SK-N-SH (cell line): ENCODE measurements at places on chromosomes 4 and X. TPM values are rescaled to one million over a fixed set of nuclear protein-coding genes. Genes with fewer than 3 reads are reported as not detected.

Gene SFRP2
- not detected in 2 replicates for polyA plus RNA-seq

Gene CLNK
- polyA plus RNA-seq = not detected in 2 replicates

Gene GLRA3
- not detected in 2 replicates for polyA plus RNA-seq

Gene AREG
- polyA plus RNA-seq = not detected in 2 replicates

Gene BEX5
- polyA plus RNA-seq = 0.10 and 0.12 TPM in 2 replicates

Gene NXF2
- not detected in 2 replicates for polyA plus RNA-seq

Gene MFAP3L
- 5.4 and 8.5 TPM in 2 replicates for polyA plus RNA-seq

GRCh38 chr4:142728233-142728632 lies 117.9 kb downstream of the INPP4B start:
- H3K36me3 ChIP-seq = no peaks in the 10 kb centered on the region
- H3K4me1 ChIP-seq = no peaks in the 10 kb centered on the region
- no peak for DNase-seq
- no peaks in the 10 kb centered on the region for H3K27me3 ChIP-seq

GRCh38 chr4:104896660-104897645 lies 249.7 kb upstream of the TET2 start:
- no peaks in the 10 kb centered on the region for H3K4me1 ChIP-seq
- H3K27ac ChIP-seq = no peak overlapping the region
- no peaks in the 10 kb centered on the region for H3K36me3 ChIP-seq

DNA sequence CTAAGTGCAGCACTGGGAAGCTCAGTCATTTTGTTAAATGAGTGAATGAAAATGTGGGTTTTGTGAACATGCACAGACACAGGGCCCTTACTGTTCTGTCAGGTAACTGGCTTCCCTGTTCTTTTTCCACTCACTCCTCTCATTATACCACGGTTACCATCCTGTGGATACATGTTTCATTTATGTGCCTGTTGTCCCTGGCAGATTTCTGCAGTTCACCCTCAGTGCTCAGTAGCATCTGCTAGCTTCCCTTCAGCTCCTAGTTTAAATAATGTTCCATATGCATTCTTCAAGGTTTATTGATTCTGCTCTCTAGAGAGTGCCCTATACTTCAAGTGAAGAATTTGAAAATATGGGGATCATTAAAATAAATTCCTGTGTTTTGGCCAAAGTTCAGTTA lies 1634.3 kb upstream of the ADGRL3 start:
- no peak overlapping the region for H3K4me3 ChIP-seq
- H3K4me1 ChIP-seq = no peaks in the 10 kb centered on the region

- no peak overlapping the region for H3K27ac ChIP-seq
- no peak for DNase-seq
- no peaks in the 10 kb centered on the region for H3K4me1 ChIP-seq
- H3K4me3 ChIP-seq = no peak overlapping the region
- H3K36me3 ChIP-seq = no peaks in the 10 kb centered on the region
These were observed 10.6 kb downstream of the ADAM29 start for GRCh38 chr4:174928575-174929253.

GRCh38 chr4:55554453-55555030 lies 7.8 kb upstream of the CLOCK start:
- H3K4me1 ChIP-seq = no peaks in the 10 kb centered on the region; the same call in 1 of the 2 replicates
- H3K36me3 ChIP-seq = no peaks in the 10 kb centered on the region

GRCh38 chr4:1898681-1899080 lies 27.5 kb downstream of the NSD2 start:
- no peak overlapping the region for H3K4me3 ChIP-seq
- H3K4me1 ChIP-seq = peaks cover 7% of the 10 kb centered on the region; the same call in 1 of the 2 replicates
- H3K27me3 ChIP-seq = no peaks in the 10 kb centered on the region
- peaks cover 23% of the 10 kb centered on the region for H3K36me3 ChIP-seq

DNA sequence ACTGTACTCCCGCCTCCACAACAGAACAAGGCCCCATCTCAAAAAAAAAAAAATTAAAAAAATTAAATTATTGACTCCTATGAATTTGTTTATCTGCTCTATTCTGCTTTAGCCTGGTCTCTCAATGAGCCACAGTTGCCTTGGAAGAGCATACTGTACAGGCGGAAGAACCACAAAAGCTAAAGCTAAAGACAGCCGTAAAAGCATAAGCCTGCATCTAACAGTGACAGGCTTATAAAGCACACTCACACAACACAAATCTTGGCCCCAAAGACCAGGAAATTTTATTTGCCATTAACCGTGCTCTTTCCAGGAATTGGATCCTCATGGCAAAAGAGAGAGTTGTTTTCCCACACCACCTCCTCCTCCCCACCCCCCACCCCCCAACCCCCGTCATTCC lies 53.5 kb upstream of the KLF3 start:
- H3K36me3 ChIP-seq = no peaks in the 10 kb centered on the region
- no peak for DNase-seq
- H3K27ac ChIP-seq = no peak overlapping the region
- H3K4me3 ChIP-seq = no peak overlapping the region
- H3K27me3 ChIP-seq = no peaks in the 10 kb centered on the region
- peaks cover 8% of the 10 kb centered on the region; the same call in 1 of the 2 replicates for H3K4me1 ChIP-seq

GRCh38 chrX:153537526-153538295 lies 20.3 kb downstream of the ATP2B3 start:
- H3K4me1 ChIP-seq = no peaks in the 10 kb centered on the region
- no peaks in the 10 kb centered on the region for H3K36me3 ChIP-seq
- H3K27me3 ChIP-seq = peaks cover 44% of the 10 kb centered on the region
- no peak overlapping the region for H3K4me3 ChIP-seq

- no peak overlapping the region for H3K27ac ChIP-seq
- no peak overlapping the region for H3K4me3 ChIP-seq
- no peaks in the 10 kb centered on the region for H3K36me3 ChIP-seq
These were observed 15.6 kb upstream of the TMEM131L start for GRCh38 chr4:153450544-153450917.

DNA sequence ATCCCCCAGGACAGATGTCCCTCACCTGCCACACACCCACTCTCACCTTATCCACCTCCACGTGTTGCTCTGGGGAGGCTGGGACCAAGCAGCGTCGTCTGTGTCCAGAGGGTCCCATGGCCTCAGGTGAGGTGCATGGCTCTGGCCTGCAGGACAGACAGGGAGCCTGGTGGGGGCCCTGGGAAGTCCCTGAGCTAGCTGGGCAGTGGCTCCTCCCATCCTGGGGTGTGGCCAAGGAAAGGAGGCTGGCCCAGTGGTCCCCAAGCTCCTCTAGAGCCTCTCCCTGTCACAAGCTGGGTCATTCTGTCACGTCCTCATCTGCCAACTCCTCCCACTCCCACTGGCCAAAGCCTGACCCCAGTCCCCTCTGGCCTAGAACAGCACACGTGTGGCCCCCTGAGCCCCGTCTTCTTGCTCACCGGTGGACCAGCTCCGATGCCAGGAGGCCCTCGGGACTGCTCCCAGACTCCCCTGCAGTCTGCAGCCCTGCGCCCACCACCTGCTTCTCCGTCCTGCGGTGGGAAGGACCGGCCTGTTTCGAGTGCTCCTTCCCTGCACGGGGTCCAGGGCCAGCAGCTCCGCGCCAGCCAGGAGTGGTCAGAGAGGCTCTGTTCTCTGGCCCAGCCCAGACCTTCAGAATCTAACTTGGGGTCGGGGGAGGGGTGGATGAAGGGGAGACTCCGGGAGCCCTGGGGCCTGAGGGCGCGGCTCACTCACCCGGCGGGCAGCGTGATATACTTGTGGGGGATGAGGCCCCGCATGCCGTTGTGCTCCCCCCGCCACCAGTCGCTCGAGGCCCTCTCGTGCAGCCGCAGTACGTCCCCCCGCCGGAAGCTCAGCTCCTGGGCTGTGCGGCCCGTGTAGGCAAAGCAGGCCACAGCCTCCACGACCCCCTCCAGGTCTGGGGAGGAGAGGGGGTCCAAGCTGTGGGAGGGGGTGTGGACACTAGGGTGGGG lies 4.8 kb downstream of the AVPR2 start:
- no peaks in the 10 kb centered on the region for H3K36me3 ChIP-seq
- H3K4me3 ChIP-seq = no peak overlapping the region
- DNase-seq = peak; percentile 71
- no peak overlapping the region for H3K27ac ChIP-seq

DNA sequence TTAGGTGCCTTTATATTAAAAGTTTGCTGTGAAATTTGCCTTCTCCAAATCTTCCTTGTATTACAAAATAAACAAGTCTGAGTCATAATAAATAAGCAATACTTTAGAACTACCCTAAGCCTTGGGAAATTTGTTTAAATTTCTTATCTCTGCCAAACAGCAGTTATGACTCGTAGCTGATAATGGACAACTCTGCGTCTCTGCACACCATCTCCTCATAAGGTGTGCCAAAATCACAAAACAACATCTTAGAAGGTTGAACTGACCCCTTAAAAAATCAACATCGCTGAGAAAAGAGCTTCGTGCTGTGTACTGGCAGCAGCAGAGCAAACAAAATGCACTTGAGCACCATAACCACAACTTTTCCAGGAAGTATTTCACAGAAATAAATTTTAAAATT lies 22.0 kb downstream of the OR13H1 start:
- DNase-seq = no peak
- no peaks in the 10 kb centered on the region for H3K27me3 ChIP-seq
- no peak overlapping the region for H3K4me3 ChIP-seq
- H3K4me1 ChIP-seq = no peaks in the 10 kb centered on the region; the same call in 1 of the 2 replicates
- H3K27ac ChIP-seq = no peak overlapping the region

GRCh38 chrX:134743091-134743490 lies 84.8 kb upstream of the PLAC1 start:
- H3K36me3 ChIP-seq = no peaks in the 10 kb centered on the region
- H3K4me3 ChIP-seq = no peak overlapping the region
- no peaks in the 10 kb centered on the region for H3K4me1 ChIP-seq

DNA sequence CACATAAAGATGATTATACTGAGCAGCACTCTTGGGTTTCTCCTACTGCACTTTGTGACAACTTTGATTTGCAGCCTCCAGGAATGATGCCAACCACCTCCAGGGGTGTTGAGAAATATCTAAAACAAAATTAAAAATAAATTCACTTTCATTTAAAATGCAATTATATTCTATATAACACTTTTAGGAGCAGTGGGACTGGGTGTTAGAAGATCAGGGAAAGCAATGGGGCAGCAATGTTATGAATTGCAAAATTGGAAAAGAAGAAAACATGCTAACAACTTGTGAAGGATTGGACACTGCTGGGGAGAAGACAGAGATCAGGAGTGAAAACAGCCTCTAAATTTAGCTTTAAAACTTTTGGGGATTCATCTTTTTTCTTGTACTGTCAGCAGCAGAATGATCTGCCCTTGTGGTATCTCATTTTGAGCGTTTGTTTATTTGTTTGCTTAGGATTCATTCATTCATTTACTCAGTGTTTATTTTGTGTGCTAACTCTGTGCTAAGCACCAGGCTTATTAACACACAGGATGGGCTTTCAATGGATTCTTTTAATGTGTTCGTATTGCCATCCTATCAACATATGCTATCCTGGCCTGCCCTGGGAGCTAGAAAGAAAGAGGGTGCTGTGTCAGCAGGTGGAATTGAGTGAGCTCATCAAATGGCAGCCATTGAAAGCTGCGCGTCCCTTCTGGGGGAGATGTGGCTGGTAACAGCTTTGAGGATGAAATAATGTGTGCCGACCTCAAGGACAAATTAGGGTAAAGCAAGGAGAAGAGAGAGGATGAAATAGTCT lies 96.5 kb downstream of the FRMPD4 start:
- no peaks in the 10 kb centered on the region for H3K36me3 ChIP-seq
- no peaks in the 10 kb centered on the region for H3K27me3 ChIP-seq
- no peaks in the 10 kb centered on the region for H3K4me1 ChIP-seq
- H3K27ac ChIP-seq = no peak overlapping the region

- no peaks in the 10 kb centered on the region; the same call in 1 of the 2 replicates for H3K4me1 ChIP-seq
- H3K36me3 ChIP-seq = no peaks in the 10 kb centered on the region
- no peak for DNase-seq
- no peaks in the 10 kb centered on the region for H3K27me3 ChIP-seq
- H3K27ac ChIP-seq = peak overlapping the region; percentile 88
These were observed 586.1 kb downstream of the FSTL5 start for GRCh38 chr4:161577579-161578301.

DNA sequence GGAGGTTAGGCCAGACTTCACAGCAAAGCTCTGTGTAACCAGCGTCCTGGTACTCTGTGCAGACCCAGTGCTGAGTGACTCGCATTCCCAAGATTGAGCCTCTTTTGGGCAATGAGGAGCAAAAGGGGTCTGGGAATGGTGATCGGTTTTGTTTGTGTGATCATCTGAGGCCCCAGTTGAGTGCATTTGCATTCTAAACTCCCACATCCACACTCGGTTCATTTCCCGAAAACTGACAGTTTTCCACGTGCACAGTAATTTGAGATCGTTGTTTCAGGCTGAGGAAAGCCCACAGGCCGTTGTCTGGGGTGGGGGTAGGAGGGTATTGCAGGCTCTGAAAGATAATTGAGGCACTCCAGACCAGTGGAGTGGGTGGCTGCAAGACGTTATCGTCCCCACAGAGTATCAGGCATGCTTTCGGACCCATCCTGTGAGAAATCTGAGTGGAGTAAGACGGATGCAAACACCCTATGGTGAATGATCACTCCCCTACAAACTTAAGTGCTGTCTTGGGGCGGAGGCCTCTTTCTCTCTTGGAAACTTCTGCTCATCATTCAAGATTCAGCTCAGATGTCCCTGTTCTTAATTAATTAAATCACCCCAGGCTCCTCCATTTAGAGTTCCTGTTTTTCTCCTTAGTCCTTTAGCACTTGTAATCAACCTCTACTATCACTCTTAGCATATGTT lies 96.1 kb downstream of the AFF1 start:
- H3K27me3 ChIP-seq = no peaks in the 10 kb centered on the region
- DNase-seq = peak; percentile 66
- H3K27ac ChIP-seq = peak overlapping the region; percentile 73
- peaks cover 36% of the 10 kb centered on the region; the same call in 1 of the 2 replicates for H3K4me1 ChIP-seq

GRCh38 chr4:80360084-80360483 lies 24.6 kb downstream of the CFAP299 start:
- H3K27me3 ChIP-seq = no peaks in the 10 kb centered on the region
- H3K4me1 ChIP-seq = no peaks in the 10 kb centered on the region
- no peaks in the 10 kb centered on the region for H3K36me3 ChIP-seq
- DNase-seq = no peak
- H3K4me3 ChIP-seq = no peak overlapping the region

DNA sequence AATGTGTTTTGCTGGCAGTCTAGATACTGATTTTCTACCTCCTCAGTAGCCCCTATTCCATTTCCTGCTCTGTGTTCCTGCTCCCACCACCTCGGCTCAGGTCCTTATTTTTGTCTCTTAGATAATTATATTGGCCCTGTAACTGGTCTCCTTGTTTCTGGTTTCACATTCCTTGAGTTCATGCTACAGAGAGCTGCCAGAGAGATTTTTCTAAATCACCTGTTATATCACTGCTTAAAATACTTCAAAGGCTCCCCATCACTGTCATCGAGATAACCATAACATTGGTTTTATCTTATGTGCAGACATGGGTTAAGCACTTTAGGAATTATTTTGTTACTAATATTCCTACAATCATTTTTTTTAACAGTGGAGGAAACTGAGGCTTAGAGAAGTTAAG lies 9.6 kb downstream of the SYNPO2 start:
- peaks cover 45% of the 10 kb centered on the region for H3K4me1 ChIP-seq
- no peak for DNase-seq
- no peaks in the 10 kb centered on the region for H3K36me3 ChIP-seq
- no peaks in the 10 kb centered on the region for H3K27me3 ChIP-seq
- no peak overlapping the region for H3K27ac ChIP-seq

DNA sequence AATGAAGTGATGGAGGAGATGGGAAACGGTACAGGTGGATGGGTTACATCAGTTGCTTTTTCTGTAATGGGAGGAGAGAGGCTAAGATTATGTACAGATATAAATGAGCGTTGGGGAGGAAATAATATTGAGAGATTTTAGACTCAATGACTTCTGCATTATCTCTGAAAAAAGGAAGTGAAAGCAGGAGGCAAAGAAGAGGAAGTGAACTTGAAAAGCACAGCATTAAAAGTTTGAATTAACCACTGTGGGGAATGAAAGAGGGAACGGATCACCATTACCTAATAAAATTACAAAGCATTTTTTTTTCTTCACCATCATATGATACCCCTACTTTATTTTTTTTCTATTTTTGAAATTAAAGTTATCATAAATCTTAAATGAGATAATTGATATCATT lies 1025.5 kb downstream of the RPA4 start:
- no peaks in the 10 kb centered on the region for H3K36me3 ChIP-seq
- DNase-seq = no peak
- H3K4me3 ChIP-seq = no peak overlapping the region
- H3K27me3 ChIP-seq = no peaks in the 10 kb centered on the region
- no peak overlapping the region for H3K27ac ChIP-seq
